Central memory CD4-positive, alpha-beta T cell (primary cell): ENCODE measurements at places on chromosomes 6 and 20.

DNA sequence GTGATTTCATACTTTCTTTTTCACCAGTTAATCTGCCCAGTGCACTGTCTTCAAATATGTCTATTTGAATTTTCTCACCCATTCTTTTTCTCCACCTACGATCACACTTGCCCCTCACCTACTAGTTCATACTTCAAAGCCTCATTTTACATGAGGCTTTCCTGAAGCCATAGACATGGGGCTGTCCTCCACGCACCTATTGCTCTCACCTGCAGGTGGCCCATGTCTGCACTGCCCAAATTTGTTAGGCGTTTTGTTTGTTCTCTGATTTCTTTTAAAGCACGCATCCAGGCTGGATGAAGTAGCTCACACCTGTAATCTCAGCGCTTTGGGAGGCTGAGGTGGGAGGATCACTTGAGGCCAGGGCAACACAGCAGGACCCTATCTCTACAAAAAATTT is 106.8 kb upstream of the RIPOR2 start:
- DNase-seq, result peak; percentile 21

- no peak for DNase-seq
Measured at GRCh38 chr6:110777636-110778035, 37.6 kb downstream of the CDK19 start.

- DNase-seq, result no peak
Measured at GRCh38 chr6:122995921-122996793, at the start of gene CLVS2. Gene CLVS2, plus strand, starts transcription at chr6:122996235. Its CDS starts 1,543 bp downstream, at chr6:122997778.

DNA sequence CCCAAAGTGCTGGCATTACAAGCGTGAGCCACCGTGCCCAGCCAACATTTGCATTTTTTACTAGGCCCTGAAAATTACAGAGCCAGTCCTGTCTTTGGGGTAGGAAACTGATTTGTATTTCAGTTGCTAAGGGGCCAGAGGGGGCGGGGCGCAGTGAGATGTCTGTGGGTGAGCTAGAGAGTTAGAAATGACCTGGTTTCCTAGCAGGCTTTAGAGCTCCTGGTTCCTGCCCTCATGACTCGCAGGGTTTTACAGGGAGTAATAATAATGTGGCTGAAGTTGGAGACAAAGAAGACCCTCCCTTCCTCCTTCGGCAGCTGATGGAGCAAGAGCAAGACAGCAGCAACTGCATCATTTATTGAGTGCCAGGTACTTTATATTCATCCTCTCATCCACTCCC is 131.5 kb downstream of the TFAP2C start:
- no peak for DNase-seq

GRCh38 chr6:8574311-8574710 is 139.0 kb upstream of the SLC35B3 start:
- no peak for DNase-seq

- no peak for DNase-seq
Measured at GRCh38 chr6:117498159-117498558, 15.7 kb downstream of the DCBLD1 start.

- DNase-seq, result no peak
Measured at GRCh38 chr20:19774135-19774933, 16.3 kb downstream of the RIN2 start.

DNA sequence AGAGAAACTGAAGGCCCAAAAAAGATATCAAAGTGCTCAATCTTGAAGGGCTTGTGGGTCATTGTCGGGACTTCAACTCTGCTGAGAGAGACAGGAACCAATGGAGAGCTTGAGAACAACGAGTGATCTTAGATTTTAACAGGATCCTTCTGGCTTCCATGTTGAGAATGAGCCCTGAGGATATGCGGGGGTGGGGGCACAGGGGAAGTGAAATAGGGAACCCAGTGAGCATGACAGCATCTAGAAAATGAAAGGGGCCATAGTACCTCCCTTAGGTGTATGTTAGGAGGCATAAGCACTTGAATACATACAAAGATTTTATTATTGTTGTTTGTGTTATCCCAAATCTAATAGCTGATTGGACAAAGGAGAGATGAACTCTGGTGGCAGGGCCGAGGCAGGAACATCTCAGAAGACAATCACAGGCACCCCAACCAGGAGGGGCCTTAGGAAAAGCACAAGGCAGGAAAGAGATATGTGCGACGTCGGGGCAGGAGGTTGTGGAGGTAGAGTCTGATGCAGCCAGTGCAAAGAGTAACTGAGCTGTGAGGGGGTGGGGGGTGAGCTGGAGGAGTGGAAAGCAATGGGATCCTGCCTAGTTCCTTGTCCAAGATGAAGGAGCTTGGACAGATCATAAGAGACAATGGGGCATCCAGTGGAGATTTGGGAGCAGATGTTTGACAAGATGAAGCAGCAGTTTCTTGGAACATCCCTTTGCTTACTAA is 10.4 kb downstream of the TGM6 start:
- DNase-seq, result no peak

- no peak for DNase-seq
Measured at GRCh38 chr20:62628691-62629090, 13.6 kb upstream of the SLCO4A1 start.

- no peak for DNase-seq
Measured at GRCh38 chr6:11136809-11137208, 25.3 kb upstream of the ERVFRD-1 start.

DNA sequence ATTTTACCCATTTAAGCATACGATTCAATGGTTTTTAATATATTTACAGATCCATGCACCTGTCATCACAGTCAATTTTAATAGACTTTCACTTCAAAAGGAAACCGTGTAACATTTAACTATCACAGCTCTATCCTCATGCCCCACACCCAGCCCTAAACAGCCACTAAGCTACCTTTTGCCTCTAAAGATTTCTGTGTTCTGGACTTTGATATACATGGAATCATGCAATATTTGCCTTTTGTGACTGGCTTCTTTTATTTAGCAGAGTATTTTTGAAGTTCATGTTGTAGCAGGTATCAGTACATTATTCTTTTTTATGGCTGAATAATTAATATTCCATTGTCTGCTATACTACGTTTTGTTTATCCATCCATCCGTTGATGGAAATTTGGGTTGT is 50.3 kb upstream of the STX16 start:
- no peak for DNase-seq

- DNase-seq, result no peak
Measured at GRCh38 chr6:96786336-96786735, 50.9 kb downstream of the GPR63 start.

DNA sequence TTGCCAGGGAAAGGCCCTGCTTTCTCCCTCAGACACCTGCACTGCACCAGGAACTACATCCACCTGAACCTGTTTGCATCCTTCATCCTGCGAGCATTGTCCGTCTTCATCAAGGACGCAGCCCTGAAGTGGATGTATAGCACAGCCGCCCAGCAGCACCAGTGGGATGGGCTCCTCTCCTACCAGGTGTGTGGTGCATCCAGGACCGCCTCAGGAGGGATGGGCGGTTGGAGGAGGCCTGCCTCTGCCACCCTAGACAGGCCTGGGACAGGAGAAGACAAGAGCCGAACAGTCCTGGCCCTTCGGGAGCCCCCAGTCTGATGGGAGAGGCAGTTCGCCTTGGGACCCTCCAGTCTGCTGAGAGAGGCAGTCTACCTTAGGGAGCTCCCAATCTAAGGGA is 24.2 kb downstream of the GLP1R start:
- no peak for DNase-seq

- peak; percentile 31 for DNase-seq
Measured at GRCh38 chr6:158060455-158061360, 79.0 kb downstream of the SYNJ2 start.

GRCh38 chr6:111487661-111488060 is 4.6 kb upstream of the REV3L start:
- peak; percentile 64 for DNase-seq

GRCh38 chr6:29504961-29505360 is 17.2 kb upstream of the MAS1L start:
- DNase-seq, result no peak

- DNase-seq, result no peak
Measured at GRCh38 chr20:48184229-48184628, 398.9 kb upstream of the SULF2 start.

- DNase-seq, result peak; percentile 14
Measured at GRCh38 chr20:32470025-32470861, 112.1 kb downstream of the ASXL1 start.

- DNase-seq, result no peak
Measured at GRCh38 chr6:157047951-157048350, 270.8 kb downstream of the ARID1B start.

GRCh38 chr6:72560721-72561593 is 60.9 kb upstream of the KCNQ5 start:
- DNase-seq, result no peak

DNA sequence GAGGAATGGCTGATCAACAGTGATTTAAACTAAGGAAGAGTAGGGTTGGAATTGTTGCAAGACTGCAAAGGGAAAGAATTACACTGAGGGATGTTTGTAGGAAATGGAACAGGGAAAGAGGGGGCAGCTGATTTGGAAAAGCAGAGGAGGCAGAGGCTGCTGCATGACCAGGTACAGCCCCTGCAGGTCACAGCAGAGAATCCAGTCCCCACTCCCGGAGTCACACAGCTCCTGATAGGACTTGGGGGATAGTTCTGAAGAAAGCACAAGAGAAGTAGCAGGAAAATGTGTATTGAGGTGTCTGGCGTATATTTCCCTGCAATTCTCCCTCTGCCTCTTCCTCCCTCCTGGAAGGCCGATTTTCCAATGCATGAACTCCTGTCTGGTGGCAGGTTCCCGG is 92.5 kb upstream of the PDE10A start:
- DNase-seq, result no peak

- DNase-seq, result no peak
Measured at GRCh38 chr6:39416728-39417127, 94.2 kb upstream of the KCNK16 start.

DNA sequence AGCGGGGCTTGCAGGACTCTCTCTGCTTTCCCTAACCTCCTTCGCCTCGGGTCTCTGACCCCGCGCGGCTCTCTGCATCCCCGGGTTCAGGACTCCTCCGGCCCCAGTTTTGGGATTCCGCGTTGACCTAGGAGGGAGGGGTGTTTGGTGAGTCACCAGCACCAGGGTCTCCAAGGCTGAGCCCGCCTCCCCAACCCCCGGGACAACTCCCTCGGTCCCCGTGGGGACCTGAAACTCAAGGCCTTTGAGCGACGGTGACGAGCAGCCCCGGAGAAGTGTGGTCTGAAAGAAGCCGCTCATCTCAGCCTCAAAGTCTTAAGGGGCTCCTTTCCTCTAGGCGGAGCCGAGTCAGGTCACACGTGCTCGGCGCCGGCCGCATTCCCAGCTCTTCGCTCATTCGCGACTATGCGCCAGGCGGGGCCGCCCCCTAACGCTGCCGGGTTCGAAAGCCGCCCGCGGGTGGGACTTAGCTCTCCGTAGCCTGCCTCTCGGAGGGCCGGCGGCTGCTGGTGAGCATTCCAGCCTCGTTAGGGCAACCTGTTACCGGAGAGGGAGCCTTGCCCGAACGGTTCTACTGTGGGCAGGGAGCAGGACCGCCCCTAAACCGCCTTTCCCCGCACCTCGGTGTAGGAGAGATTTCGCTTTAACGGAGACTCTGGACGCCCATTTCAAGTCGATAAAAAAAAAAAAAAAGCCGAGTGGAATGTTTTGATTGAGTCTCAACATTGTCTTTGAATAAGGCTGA is 3.0 kb upstream of the PRDM13 start:
- DNase-seq, result no peak

- DNase-seq, result no peak
Measured at GRCh38 chr6:141653590-141653989, 479.1 kb upstream of the GJE1 start.

DNA sequence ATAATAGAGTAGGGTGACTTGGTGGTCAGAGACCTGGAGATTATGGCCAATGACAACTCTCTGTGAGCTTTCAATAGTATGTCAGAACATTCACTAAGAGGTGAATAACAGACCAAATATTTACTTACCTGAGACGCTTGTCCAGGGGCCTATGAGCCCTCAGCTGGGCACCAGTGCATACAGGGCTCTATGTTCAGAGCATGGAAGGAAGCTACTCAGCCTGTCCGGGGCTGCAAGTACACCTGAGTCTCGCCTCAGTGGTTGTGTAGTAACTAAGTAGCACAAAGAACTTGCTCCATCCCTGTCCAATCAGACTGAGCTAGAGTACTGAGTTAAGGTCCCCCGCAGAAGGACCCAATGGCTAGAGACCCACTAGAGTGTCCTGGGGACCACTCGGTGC is 11.6 kb upstream of the SCGN start:
- DNase-seq, result no peak

- no peak for DNase-seq
Measured at GRCh38 chr20:38180781-38181180, 15.7 kb upstream of the TGM2 start.

GRCh38 chr20:50302341-50303057 is 111.9 kb downstream of the CEBPB start:
- DNase-seq, result no peak

DNA sequence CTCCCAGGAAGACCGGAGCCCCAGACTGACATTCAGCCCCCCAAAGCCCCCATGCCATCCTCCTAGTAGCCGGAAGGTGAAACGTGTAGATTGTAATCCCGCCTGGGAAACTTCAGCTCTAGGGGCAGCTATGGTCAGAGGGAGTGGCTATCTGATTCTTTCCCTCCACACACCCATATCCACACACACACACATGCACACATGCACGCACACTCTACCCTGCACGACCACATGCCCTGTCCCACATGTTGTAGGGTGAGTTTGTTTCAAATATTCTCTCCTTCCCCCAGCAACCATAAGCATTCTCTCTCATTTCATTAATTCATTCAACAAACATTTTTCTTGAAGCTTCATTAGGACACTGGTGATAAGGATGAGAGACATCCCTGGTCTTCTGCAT is 42.2 kb downstream of the MAFB start:
- DNase-seq, result no peak

- no peak for DNase-seq
Measured at GRCh38 chr20:34250005-34250404, 8.8 kb downstream of the ASIP start.

DNA sequence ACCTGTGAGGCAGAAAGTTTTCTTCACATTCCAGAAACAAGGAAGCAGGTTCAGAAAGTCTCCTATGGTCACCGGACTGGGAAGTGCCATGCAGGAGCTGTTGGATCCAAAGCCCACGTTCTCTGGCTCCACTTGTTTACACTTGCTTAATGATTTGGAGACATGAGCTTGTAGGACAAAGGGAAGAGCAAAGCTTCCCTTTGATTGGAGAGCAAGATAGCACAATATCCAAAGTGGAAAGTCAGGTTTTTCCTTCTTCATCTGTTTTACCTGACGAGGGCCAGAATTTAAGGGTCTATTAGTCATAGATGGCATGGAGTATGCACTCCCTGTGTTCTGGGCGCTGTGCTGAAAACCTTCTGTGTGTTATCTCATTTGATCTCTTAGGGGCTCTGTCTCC is 81.2 kb downstream of the PDE7B start:
- DNase-seq, result no peak

GRCh38 chr20:59044796-59045195 is 2.2 kb upstream of the PRELID3B start:
- no peak for DNase-seq

DNA sequence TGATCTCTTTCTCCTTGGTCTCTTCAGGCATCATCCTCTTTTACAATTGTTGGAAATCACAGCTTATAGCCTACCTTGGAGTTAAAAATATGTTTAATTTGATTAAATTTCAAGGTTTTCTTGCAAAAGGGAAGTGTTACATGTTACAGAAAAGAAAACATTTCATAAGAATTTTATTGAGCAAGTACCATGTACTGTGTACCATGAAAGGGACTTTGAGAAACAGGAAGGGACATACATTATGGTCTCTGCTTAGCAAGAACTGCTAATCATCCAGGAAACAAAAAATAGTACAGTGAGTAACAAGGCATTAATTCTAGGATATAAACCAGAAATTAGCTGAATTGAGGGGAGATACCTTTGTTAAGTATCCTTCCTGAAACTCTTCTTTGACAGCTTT is 145.3 kb upstream of the SPACA1 start:
- no peak for DNase-seq

GRCh38 chr20:6122111-6122872 is 538 bp downstream of the FERMT1 start:
- no peak for DNase-seq

GRCh38 chr6:105691971-105692370 is 289.1 kb upstream of the PREP start:
- DNase-seq, result no peak
